Type B pancreatic cell (in vitro differentiated cells): ENCODE measurements at places on chromosomes 7 and 10. TPM values are rescaled to one million over a fixed set of nuclear protein-coding genes. Genes with fewer than 3 reads are reported as not detected.

- no peak for DNase-seq
Observed at GRCh38 chr7:21373031-21373430, 54.9 kb upstream of the SP4 start.

DNA sequence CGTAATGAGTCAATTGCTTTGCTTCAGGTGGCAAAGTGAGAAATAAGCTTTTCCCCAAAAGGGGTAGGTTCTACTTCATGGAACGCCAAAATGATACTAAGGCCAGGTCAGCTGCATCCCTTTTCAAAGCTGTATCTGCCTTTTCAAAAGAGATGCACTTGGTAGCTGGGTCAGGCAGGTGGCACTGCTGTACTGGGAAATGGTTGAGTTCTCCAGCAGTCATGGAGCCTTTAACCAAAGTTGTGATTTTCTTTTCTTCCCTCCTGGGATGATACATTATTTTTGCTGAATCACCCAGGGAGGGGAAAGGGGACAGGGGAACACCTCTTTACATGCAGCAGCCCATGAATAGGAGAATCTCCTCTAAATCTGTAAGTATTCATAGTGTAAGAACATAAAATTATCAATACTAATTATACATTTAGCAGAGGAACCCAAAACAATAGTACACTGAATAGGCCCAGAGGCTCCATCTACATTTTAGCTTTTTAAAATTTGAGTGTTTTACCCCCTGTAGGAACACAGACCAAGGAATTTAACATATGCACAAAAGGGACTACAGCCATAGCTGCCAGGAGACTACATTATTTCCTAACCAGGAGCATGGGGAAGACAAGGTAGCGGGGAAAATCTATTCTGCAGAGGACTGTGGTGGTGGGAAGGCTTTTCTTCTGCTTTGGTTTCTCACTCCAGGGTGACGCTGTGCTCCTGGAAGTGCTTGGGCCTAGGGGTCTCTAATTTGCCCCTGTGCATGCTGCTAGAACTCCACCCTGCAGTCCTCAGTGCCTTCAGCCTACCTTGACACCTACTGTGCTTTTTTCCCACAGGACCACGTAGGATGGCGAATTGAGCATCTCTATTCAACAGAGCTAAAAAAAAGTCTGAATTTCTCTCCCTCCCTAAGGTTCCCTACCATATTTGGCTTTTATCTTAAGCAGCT lies 6.4 kb upstream of the GPR22 start:
- no peak for DNase-seq

DNA sequence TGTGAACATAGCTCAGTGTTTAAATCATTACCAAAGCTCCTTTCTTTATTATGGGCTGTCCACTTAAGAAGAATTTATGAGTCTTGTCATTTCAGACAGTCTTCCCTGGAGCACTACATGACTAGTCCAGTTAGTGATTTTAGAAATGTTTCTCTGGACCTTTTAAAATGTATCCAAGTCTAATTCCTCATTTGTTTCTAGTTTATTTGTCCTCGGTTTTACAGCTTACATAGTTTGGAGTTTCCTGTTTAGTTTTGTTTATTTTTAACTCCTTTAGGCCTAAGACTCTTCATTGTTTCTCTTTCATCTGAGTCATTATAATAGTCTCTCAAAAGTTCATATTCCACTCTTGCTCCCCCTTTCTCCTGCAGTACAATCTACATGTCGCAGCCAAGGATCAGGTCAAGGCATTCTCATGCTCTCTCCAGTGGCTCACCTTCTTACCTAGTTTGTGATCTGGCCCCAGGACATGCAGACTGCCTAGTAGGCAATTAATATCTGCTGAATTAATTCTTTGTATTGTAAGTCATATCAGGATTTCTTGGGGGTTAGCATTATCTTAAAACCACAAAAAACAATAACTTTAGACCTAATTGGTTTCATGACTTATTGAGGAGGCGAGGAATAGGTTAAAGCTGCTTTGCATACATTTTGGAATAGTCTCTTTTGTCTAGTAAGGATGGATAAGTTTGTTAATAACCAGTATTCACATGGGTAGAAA lies 93.8 kb downstream of the MAPK8 start:
- DNase-seq, result no peak

DNA sequence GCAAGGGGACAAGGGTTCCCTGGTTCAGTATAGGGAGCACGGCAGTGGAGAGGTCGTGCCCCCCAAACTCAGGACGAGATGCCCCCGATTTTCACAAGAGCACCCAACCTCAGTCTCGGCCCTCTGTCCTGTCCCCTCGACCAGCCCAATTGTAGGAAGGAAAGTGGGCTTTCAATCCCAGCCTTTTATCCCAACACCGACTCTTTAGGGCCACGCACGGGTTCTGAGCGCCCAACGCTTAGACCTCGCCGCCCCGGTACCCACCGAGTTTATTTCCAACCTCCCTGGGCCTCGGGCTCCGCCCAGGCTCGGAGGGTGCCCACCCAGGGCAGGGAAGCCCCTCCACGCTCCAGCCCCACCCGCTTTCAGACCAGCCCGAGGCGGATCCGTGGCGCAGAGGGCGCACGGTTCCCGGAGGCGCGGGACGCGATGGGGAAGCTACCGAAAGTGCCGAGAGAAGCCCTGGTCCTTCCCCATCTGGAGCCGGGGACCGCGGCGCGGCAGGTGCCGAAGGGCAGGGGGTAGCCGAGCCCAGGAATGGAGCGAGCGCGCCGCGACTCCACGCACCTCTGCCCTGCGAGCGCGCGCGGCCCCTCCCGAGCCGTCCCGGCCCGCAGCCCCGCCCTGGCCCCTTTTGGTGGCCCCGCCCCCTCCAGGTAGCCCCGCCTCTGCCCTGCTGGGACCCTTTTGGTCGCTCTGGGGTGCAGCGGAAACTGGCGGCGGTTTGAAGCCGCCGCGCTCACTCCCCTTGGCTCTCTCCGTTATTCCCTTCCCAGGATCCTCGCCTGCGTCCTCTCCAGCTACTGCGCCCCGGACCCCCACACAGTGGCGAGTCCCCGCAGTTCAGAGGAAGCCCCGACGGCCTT lies 20.4 kb downstream of the GRID2IP start:
- DNase-seq, result no peak

Gene HOGA1
- total RNA-seq, result 0.57 and 2.1 TPM in 2 replicates

Gene DCLRE1C
- total RNA-seq, result 10.1 and 15.0 TPM in 2 replicates

- DNase-seq, result no peak
Observed at GRCh38 chr7:2851497-2851896, 7.4 kb upstream of the GNA12 start.

Gene MMP21
- total RNA-seq, result 0.31 TPM in 1 of 2 replicates, not detected in the other

Gene FAM241B
- total RNA-seq, result 8.8 and 9.8 TPM in 2 replicates

GRCh38 chr7:44980393-44981034 lies 1.7 kb upstream of the MYO1G start:
- DNase-seq, result no peak

Gene ZP3
- total RNA-seq, result not detected in 2 replicates

DNA sequence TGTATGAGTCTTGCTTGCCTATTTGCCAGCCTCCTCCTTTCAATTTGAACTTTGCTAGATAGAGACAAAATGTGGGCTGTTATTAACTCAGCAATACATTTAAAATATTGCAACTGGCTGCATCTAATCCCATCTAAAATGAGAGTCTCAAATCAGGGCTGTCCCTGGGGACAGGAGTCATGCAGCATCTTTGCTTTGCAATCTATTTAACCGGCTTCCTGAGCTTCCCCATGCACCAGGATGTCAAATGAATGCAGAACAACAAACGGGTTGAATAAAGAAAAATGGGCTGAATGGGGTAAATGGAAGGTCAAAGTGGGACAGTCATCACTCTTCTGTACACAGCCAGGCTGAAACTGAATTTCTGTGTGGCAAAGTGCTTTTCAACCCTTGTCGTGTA lies 89.2 kb downstream of the AOAH start:
- DNase-seq, result no peak

DNA sequence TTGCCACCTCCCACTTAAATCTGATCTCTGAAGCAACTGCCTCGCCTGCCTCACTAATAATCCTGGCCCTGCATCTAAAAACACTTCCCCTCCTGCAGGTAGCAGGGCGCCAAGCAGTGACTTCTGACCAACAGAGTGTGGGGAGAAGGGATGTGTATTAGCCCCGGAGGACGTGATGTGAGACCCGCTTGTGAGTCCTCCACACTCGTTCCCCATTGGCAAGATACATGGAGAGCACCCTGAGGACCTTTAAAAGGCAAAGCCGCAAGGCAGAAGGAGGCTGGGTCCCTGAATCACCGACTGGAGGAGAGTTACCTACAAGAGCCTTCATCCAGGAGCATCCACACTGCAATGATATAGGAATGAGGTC lies 6.1 kb upstream of the PILRA start:
- no peak for DNase-seq

Gene ECD
- 26.5 and 27.9 TPM in 2 replicates for total RNA-seq

- DNase-seq, result no peak
Observed at GRCh38 chr7:139960157-139960556, 102.6 kb downstream of the PARP12 start.

DNA sequence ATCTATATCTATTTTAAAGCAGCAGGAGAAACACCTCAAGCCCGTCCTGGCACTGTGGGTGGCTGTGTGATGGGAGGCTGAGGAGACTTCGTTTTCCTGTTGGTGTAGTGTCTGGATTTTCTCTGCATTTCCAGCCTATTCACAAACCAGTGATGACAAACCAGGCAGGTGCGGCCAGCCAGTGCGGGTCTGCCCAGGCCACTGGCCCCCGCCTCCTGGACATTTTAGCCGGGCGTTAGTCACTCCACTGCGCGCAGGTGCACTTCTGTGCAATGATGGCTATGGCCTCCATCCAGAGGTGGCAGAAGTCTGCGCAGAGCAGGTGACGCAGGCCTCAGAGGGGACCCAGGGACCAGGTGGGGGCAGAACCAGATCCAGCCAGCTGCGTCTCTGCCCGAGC lies 64.9 kb upstream of the PITRM1 start:
- no peak for DNase-seq

Gene HOXA1
- 9.5 and 22.0 TPM in 2 replicates for total RNA-seq

DNA sequence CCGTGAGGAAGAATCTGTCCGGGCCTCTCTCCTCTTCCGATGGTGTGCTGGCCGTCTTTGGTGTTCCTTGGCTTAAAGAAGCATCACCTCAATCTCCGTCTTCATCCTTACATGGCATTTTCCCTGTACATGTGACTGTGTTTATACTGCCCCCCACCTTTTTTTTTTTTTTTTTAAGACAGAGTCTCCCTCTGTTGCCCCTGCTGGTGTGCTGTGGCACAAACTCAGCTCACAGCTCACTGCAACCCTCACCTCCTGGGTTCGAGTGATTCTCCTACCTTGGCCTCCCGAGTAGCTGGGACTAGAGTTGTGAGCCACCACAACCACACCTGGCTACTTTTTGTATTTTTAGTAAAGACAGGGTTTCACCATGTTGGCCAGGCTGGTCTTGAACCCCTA lies 121.9 kb upstream of the C7orf33 start:
- no peak for DNase-seq

DNA sequence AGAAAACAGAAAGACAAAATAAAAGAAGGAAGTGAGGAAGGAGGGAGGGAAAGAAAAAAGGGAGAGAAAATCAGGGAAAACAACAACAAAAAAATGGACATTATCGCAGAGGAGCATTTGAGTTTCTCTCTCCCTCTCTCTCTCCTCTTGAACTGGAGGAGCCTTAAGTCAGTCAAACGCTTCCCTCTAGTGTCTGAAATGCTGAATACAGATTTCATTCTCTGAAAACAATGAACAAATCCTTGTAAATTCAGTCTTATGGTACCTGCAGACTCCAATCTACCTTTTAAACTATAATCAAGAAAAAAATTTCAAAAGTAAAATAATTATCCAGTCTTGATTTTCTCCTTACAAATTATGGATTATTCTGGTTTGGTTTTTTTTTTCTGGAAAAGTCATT lies 89.2 kb upstream of the PFKP start:
- no peak for DNase-seq

- peak; percentile 29 for DNase-seq
Observed at GRCh38 chr10:132690401-132690800, 95.5 kb downstream of the NKX6-2 start.

Gene NUTM2E
- 0.86 and 1.7 TPM in 2 replicates for total RNA-seq

GRCh38 chr10:98880971-98881370 lies 354.7 kb downstream of the HPSE2 start:
- no peak for DNase-seq

DNA sequence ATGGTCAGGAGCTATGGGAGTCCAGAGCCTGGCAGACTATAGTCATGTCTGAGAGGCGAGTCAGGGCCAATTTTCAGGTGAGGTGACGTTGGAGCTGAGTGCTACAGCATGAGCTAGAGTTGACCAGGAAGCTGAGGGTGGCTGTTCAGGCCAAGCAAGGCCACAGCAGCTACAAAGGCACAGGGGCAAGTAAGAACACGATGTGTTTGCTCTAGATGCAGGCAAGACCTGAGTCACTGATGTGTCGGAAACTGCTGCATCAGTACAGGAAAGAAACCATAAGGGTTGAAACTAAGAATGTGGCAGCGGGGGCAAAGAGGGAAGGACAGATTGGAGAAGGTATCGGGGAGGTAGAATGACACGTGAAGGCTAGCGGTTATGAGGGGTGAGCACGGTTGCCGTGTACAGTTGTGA lies 11.8 kb upstream of the RRP12 start:
- DNase-seq, result no peak

DNA sequence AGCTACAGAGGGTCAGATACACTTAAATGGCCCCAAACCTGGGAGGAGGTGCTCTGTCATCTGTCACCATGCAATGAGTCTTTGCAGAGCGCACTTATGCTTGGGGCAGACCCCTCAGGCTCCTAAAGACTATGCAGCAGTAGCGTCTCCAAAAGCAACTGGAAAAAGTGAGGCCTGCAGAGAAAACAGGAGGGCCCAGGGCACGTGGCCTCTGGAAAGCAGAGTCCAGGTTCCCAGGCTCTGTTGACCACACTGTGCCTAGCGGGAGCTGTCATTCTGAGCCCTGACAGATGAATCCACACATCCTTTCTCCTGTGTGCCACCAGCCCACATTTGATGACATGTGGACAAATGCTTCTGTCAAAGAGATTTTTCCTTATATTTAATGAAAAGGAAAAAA lies 66.4 kb downstream of the MINDY4 start:
- peak; percentile 16 for DNase-seq

DNA sequence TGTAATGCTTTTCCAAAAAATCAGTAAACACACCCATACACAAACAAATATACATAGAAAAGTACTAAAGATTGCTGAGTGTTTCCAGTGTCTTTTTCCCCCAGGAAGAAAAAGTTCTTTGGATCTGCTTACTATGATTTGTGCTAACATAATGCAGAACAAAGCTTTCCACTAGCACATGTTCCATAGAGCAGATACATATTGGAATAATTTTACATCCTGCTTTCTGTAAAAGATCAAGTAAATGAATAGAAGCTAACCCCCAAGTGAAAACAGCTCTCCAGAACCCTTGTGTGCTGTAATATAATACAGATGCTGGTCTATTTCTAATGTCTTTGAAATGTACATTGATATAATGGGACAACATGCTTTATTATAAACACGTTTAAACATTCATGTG lies 125.5 kb downstream of the PON1 start:
- DNase-seq, result no peak

Gene DPY19L1
- total RNA-seq, result 12.5 and 33.4 TPM in 2 replicates

Gene SNX10
- total RNA-seq, result 1.8 and 2.8 TPM in 2 replicates

DNA sequence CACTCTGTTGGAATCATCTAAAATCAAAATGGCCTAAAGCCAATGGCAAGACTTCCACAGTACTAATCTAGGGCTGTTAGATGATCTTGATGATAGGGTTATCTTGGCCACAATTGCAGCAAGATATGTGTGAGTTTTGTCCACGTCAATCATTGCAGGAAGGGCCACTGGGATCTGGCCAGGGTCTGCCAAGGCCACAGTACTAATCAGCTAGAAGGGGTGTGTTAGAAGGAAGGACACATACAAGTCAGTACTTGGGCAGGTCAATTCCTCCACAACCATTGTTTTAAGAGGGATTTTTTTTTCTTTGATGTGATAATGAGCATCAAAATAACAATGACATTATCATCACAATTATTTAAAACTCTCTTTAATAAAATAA lies 1.6 kb downstream of the LMOD2 start:
- no peak for DNase-seq

Gene GPR26
- total RNA-seq, result 0.14 and 1.8 TPM in 2 replicates

- no peak for DNase-seq
Observed at GRCh38 chr10:12455766-12456165, 106.4 kb downstream of the CAMK1D start.
